ENCODE measurements at places on chromosomes 2 and 18.

DNA sequence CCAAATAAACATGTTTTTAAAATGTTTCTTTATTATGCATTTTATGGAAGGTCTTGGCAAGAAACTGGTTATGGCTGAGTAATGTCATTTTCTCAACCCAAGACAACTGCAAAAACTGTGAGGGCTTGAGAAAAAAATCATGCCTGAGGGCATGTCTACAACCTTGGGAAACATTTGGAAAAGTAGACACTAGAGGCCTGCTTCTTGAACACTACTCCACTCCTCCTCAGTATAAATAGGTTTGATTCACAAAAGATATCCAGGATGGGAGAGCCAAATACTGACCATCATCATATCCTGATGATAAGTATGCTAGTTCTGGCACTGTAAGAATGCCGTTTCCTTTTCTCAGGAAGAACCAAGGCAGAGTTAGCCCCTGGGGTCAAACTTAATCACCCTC, 71.1 kb downstream of the OSR1 start:
- no peak for DNase-seq

GRCh38 chr2:201257956-201258665, 2.2 kb upstream of the CASP8 start:
- DNase-seq: peak; percentile 95

GRCh38 chr2:70939839-70940580, 4.3 kb downstream of the ATP6V1B1 start:
- no peak for DNase-seq

DNA sequence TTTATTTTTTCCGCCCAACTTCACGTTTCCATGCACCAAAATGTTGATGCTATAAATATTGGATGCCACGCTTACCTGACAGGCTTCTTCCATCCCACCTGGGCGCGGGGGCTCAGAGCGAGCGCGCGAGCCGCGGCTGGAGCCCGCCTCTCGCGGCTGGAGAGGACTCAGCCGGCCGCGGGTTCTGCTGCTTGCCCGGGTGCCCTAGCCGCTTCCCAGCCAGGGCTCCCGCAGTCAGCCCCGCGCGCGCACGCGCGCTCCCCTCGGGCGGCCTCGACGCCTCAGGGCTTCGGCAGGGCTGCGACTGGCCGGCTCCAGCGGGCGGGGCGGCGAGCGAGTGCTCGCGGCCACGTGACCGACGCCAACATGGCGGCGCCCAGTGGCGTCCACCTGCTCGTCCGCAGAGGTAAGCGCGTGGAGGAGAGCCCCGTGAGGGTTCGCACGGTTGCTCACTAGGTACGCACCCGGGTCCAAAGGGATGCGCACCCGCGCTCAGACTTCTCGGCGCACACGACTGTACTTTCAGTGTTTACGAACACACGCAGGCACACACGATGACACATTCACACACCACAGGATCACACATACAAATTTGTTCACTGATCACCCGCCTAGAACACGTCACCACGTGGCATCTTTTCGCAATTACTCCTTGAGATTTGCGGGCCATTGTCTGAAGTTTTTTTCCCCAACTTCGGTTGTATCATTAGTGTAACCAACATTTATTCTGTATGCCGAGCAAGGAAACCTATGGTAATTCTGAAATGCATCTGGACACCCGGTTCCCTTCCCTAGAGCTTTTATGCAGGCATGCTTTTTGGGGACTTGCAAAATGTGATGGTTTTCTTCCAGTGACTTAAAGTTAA, at the start of gene METAP1D:
Gene METAP1D (plus strand): TSS at position 350 of the 866 bp plus-strand sequence. CDS start 17 bp downstream, at position 367.
- peak; percentile 85 for DNase-seq

DNA sequence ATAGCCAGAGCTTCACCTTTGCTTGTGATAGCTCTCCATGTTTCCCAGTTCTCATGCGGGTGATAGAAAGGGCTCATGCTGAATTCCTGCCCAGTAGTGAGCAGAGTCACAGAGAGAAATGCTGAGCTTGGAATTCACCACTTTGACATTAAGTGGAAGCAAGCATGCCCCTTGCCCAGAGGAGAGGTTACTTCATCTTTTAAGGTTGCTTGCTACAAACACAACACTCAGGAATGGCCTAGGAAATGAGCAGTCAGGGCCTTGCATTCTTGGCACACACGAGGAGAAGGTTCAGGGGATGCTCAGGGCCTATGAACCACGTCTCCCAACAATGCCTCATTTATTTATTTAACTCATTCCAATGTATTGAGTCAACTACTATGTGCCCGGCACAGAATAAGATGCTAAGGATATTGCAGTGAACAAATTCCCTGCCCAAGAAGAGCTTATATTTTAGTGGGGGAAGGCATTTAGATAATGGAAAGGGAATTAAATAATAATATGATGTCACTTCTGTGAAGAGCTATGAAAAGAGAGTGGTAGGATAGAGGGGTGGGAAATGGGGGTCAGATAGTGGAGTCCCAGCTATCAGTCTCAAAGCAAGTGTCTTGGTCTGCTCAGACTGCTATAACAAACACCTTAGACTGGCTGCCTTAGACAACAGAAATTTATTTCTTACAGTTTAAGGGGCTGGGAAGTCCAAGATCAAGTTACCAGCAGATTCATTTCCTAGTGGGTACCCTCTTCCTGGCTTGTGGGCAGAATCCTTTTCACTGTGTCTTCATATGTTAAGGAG, 42.1 kb downstream of the DDX18 start:
- DNase-seq: no peak

DNA sequence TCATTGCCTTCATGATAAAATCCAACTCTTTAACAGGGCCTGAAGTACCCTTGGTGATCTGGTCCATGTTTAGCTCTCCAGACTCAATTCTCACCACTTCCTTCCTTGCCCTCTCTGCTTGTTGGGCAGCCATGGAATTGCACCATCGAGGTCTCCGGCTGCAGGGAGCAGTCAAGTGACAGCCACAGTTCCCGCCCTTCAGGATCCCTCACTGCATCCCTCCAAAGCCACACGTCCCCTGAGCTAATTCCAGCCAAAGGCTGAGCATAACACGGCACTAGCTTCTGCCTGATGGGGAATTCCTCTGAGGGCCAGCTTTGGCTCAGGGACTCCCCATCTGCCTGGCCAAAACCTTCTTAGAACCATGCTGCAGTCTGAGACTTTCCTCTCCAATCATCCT, 47.4 kb upstream of the SLC1A4 start:
- no peak for DNase-seq

GRCh38 chr2:239197146-239197545, 203.7 kb downstream of the HDAC4 start:
- DNase-seq: no peak

GRCh38 chr18:54388203-54389142, 30.8 kb downstream of the C18orf54 start:
- DNase-seq: no peak

DNA sequence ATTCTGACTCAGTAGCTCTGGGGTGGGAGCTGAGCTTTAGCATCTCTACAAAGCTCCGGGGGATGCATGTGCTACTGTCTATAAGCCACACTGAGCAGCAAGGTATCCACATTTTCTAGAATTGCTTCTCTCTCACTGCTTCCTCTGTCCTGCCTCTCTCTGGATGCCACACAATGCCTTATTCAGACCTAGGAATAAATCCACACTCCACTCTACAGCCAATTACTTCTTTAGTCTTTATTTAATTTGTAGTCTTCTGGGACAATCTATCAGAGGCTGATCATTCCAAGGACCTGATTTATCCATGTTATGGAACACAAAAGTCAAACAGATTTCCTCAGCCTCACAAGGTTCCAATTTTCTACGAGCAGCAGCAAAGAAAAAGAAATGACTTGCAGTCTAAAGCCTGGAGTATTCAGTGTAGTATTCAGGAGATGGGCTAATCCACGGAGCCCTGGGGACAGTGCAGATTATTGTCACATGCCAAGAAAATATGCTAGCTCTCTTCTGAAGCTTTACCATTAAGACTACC, 4.4 kb downstream of the BCL2 start:
- no peak for DNase-seq

DNA sequence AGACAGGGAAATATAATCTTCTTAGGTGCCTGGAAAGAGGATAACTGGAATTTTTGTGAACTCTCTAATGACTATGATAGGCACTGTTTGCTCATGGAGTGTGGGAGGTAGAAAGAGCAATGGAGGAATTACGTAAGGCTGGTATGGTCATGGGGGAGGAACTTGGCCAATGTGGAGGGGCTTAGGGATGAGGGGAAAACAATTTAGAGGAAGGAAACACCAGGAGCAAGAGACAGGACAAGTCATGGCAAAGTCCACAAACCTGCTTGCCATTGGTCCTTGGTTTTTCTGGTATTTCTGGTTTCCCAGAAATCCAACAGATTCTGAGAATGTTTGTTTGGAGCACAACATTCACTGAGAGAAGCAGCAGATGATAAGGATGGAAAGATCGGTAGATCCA, 274.2 kb downstream of the DYSF start:
- DNase-seq: no peak

DNA sequence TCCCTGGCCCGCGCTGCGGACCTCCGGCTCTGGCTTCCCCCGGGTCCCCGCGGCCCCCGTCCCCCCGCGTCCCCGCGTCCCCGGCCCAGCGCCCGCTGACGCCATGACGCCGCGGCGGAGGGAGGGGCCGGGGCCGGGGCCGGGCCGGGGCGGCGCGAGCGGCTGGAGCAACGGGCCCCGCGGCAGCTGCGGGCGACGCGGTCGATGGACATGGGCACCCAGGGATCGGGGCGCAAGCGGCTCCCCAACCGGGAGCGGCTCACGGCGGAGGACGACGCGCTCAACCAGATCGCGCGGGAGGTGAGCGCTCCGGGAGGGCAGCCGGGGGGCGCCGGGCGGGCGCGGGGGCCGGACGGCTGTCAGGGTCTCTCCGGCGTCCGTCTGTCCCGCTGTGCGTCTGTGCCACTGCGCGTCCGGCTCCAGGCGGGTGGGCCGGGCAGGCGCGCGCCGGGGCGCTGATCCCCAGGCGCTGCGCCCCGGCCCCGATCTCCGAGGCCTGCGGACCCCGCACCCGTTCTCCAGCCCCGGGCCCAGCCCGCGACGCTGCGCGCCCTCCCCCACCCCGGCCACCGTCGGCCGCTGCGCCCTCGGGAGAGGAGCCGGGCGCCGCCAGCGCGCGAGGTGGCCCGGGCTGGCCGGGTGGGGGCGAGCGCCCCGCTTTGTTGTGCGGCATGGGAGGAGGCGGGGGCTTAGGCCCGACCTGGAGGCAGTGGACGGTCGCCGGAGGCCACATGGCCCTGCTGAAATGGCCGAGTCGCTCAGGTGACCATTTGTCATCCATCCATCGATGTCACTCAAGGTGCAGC, at the start of gene LRRFIP1:
Gene LRRFIP1 (plus strand): TSS at position 147 of the 806 bp plus-strand sequence. CDS start 58 bp downstream, at position 205.
- DNase-seq: no peak

- DNase-seq: no peak
Observed at GRCh38 chr2:205688417-205689200, 6.3 kb downstream of the NRP2 start.

DNA sequence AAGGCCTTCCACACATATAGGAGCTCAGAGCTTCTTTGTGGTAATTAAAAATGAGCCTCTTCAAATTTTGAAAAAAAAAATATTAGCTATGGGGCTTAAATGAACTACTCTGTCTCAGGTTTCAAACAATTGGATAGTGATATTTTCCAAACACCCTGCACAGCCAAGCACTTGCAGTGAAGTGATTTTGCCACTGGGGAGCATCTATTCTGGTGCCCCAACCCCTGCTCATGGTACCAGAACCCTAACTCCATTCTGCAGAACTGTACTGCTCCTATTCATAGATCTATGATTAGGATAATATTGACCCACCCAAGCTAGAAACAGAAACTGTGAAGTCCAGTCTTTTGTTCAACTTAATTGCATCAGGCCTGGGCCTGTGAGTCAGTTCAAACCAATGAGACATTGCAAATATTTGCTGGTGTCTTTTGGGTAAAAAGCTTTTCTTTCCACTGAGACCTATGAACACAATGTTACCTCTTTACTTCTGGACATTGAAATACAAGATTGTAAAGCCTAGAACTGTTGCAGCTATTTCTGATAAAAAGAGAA, 324.0 kb downstream of the GALNT13 start:
- DNase-seq: no peak

DNA sequence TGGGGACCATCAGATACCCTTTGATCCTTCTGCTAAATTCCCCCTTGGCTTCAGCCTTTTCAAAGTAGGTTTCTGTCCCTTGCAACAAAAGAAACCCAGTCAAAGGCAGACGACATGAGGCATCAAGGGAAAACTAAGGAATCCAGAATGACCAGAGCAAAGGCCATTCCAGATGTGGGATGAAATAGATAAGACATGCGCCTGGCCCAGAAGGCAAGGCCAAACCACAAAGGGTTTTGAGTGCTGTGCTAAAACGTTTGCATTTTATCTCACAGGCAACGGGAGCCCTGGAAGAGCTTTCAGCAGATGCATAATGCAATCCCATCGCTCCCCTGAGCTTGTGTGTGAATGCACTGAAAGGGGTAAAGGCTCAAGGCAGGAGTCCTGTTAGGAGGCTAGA, 17.7 kb downstream of the CXCR1 start:
- DNase-seq: no peak

DNA sequence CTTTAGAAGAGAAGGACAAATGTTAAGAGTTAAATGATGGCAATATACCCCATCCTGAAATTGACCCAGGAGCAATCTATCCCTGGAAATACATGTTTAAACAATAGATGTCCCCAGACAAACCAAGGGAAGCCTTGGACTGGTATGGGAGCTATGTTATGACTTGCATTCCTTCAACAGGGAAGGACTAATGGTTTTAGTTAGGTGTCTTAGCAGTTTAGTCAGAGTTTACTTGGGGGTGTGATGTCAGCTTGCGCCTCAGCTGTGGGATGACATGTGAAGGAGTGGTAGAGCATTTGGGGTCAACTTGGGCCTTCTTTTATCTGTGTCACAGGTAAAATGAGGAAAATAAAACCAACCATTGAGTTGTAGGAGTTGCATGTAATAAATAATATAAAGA, 36.8 kb downstream of the SPC25 start:
- DNase-seq: no peak

DNA sequence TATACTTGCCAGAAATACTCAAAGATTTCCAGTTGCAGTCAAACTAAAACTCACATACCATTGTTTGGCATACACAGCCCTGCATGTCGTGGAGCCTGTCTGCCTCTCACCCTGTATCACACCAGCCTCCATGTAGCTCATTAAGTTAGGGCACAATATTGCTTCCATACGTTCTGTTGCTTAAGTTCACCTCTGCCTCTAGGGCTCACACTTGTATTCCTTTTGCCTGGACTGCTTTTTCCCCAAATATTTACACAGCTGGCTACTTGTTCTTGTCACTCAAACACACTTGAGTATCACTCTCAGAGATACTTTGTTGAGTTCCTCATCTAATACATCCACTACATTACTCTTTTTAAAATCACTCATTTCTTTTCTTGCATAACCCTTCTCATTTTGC, 83.1 kb downstream of the PTH2R start:
- DNase-seq: no peak

- DNase-seq: peak; percentile 53
Observed at GRCh38 chr2:171163261-171163660, 2.6 kb upstream of the TLK1 start.

DNA sequence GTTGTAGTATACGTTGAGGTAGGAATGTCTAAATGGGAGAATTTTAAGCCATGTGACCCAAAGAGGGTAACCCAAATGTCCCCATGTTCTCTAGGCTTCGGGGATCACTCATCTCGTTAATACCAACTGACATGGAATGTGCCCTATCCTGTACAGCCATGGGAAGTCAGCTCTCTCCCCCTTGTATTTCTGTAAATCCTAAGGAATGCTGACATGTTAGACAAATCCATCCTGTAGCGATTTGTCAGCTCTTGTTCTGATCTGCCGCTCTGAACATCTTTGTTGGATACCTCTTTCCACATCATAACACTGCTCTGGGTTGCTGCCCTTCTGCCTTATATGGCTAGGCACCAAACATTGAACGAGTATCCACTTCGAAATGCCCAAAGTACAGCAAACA, 350.6 kb downstream of the RND3 start:
- no peak for DNase-seq
